ENCODE measurements at places on chromosomes 3 and 15.

DNA sequence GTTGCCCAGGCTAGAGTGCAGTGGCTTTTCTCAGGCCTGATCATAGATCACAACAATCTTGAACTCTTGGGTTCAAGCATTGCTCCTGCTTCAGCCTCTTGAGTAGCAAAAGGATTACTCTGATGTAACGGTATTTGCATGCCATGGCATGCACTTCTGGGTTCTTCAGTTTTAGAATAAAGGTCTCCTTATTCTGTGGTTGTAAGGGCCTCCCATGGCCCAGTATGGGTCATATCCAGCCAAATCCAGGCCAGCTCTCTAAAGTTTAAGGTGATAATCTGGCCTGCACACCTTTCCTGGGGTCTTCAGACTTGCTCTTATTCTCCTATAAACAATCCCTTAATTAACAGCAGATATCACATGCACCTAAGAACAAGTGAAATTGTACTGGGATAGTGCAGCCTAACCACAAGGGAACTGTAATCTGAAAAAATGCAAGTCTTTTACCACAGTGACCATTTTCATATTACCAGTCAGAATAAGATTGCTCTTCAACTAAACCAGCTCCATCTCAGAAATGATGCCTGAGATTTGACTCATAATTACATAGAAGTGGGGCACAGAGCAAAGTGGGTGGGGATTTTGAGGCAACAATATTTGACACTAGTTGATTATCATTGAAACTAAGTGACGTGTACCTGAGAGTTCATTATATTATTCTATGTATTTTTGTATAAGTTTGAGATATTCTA lies 25.4 kb downstream of the COMMD2 start:
- no peak for DNase-seq

DNA sequence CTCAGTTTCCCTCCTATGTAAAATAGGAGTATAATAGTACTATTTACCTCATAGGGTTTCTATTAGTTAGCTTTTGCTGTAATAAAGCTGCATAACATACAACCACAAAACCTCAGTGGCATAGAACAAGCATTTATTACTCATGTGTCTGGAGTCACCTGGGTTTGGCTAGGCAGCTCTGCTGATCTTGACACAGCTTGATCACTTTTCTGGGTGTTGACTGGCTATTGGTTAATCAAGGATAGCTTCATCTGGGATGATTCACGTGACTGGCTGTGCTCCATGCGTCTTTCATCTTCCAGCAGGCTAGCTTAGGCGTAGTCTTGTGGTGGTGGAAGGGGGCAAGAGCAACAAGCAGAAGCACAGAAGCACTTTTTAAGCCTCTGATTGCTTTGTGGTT lies 112.6 kb downstream of the SQOR start:
- DNase-seq, result no peak

DNA sequence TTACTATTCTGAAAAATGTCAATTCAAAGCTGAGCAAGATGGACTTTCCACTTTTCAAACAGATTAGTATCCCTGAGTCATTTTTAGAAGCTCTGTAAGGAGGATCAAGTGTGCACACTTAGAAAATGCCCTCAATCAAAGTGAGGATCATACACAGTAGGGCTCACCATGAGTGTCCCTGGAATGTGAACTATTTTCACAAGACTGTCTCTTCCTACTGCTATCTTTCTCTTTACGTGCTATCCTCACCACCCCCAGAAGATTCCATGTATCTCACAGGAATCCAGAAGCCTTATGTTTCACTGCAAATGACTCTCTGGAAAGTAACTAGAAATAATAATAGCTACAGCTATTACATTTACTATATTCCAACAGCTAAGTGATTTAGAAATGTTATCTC lies 349.9 kb upstream of the TGFBR2 start:
- DNase-seq, result no peak

DNA sequence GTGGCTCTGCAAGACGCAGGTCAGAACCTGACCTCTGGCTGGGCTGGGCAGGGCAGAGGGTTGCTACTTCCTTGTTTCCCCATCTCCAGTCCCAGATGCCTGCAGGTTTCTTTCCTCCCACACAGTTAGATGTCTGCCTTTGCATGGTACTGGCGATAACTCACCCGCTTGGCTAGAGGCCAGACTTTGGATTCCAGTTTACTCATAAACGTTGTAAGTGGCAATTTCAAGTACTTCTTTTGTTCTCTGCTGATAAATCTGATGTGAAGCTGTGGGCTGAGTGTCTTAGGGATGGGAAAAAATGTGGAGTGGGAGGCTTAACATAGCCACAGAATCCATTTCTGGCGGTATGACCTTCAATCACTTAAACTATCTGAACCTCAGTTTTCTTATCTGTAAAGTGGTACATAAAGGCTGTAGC lies 194.2 kb downstream of the EBLN2 start:
- DNase-seq, result no peak

GRCh38 chr3:60017631-60018030 lies 967.8 kb upstream of the CFAP20DC start:
- DNase-seq, result no peak

Measured in endothelial cell (in vitro differentiated cells).